Upper lobe of right lung (tissue), 1 donor: ENCODE measurements at places on chromosomes 2 and 18. TPM values are rescaled to one million over a fixed set of nuclear protein-coding genes. Genes with fewer than 3 reads are reported as not detected.

GRCh38 chr2:177466337-177467195, 74.0 kb downstream of the AGPS start:
- peaks cover 15% of the 10 kb centered on the region for H3K36me3 ChIP-seq
- H3K4me3 ChIP-seq = no peak overlapping the region
- H3K27ac ChIP-seq = no peak overlapping the region
- H3K4me1 ChIP-seq = no peaks in the 10 kb centered on the region
- no peak for DNase-seq

GRCh38 chr2:108612153-108612513, 77.9 kb downstream of the LIMS1 start:
- no peak for DNase-seq
- H3K4me1 ChIP-seq = peaks cover 59% of the 10 kb centered on the region
- no peaks in the 10 kb centered on the region for H3K27me3 ChIP-seq
- peak overlapping the region; percentile 91 for H3K27ac ChIP-seq
- H3K36me3 ChIP-seq = no peaks in the 10 kb centered on the region

GRCh38 chr2:151971301-151972051, 127.4 kb downstream of the CACNB4 start:
- no peak overlapping the region for H3K27ac ChIP-seq
- no peaks in the 10 kb centered on the region for H3K27me3 ChIP-seq
- DNase-seq = no peak
- no peaks in the 10 kb centered on the region for H3K36me3 ChIP-seq
- no peak overlapping the region for H3K4me3 ChIP-seq

DNA sequence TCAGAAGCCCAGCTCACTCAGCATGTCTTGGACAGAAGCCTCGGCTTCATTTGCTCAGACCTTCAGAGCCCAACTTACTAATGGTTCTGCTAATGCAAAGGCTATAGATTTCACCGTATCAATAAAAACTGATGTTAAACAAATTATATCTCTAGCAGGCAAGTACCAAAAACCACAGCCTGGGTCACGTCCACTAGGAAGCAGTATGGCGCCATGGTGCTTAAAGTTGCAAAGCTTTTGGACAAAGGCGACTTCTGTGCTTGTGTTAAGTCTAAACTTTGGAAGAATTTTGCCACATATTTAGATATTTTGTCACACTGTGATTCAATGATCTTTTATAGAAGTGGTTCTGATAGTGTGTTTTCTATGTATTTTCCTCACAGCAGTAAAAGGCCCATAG, 276.8 kb upstream of the PARD3B start:
- H3K36me3 ChIP-seq = no peaks in the 10 kb centered on the region
- H3K4me3 ChIP-seq = no peak overlapping the region
- H3K27me3 ChIP-seq = no peaks in the 10 kb centered on the region
- no peak for DNase-seq
- no peak overlapping the region for H3K27ac ChIP-seq
- H3K4me1 ChIP-seq = no peaks in the 10 kb centered on the region

DNA sequence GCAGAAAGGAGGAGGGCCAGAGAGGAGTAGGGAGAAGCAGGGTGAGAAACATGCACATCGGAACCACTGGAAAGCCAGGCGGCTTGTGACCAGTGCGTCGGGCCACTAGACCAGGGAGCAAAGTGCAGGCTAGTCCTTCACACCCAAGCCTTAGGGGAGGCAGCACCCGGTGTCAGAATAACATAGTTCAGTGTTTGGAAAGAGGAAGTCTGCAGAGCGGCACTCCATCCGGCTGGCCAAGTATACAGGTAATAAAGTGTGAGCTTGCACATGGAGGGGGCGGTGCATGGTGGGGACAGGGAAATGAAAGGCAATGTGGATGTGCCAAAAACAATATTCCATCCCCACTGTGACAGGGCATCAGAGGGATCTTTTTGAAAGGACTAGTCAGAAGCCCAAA, 69.7 kb downstream of the ZNF521 start:
- no peak overlapping the region for H3K27ac ChIP-seq
- no peak for DNase-seq
- no peaks in the 10 kb centered on the region for H3K36me3 ChIP-seq
- H3K27me3 ChIP-seq = no peaks in the 10 kb centered on the region
- no peaks in the 10 kb centered on the region for H3K4me1 ChIP-seq

- H3K27ac ChIP-seq = no peak overlapping the region
- H3K36me3 ChIP-seq = no peaks in the 10 kb centered on the region
- H3K27me3 ChIP-seq = no peaks in the 10 kb centered on the region
Measured at GRCh38 chr2:109726379-109727270, 67.5 kb upstream of the RGPD5 start.

- no peak for DNase-seq
- no peaks in the 10 kb centered on the region for H3K36me3 ChIP-seq
- H3K27ac ChIP-seq = no peak overlapping the region
- no peaks in the 10 kb centered on the region for H3K27me3 ChIP-seq
- H3K4me1 ChIP-seq = no peaks in the 10 kb centered on the region
Measured at GRCh38 chr18:53253789-53254188, 913.8 kb downstream of the DCC start.

DNA sequence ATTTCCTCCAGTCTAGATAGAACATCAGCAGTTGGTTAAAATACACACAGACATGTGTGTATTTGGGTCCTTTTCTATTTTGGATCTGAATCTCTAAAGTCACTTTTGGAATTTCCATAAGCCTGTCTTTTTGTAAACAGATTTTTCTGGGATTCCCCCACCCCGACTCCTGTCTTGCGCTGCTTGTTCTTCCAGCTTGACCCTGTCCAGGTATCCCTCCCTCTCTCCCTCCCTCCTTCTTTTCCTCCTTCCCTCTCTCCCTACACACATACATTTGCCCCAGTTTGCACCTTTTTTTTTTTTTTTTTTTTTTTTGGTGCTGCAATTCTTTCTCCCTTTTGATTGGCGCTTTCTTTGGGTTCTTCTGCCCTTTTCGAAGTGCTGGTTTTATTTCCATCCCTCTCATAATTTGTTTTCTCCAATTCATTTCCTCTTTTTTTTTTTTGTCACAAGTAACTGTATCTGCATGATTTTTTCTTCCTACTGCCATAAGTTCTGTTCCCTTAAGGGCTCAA, 114.8 kb upstream of the SERTAD2 start:
- H3K27ac ChIP-seq = peak overlapping the region; percentile 99
- no peaks in the 10 kb centered on the region for H3K36me3 ChIP-seq
- no peaks in the 10 kb centered on the region for H3K27me3 ChIP-seq
- peak overlapping the region; percentile 84 for H3K4me3 ChIP-seq
- H3K4me1 ChIP-seq = peaks cover 16% of the 10 kb centered on the region
- no peak for DNase-seq

- no peaks in the 10 kb centered on the region for H3K36me3 ChIP-seq
- H3K4me1 ChIP-seq = peaks cover 9% of the 10 kb centered on the region
- DNase-seq = no peak
- no peak overlapping the region for H3K4me3 ChIP-seq
- H3K27ac ChIP-seq = no peak overlapping the region
Measured at GRCh38 chr18:23245461-23245860, 110.2 kb downstream of the CABLES1 start.

DNA sequence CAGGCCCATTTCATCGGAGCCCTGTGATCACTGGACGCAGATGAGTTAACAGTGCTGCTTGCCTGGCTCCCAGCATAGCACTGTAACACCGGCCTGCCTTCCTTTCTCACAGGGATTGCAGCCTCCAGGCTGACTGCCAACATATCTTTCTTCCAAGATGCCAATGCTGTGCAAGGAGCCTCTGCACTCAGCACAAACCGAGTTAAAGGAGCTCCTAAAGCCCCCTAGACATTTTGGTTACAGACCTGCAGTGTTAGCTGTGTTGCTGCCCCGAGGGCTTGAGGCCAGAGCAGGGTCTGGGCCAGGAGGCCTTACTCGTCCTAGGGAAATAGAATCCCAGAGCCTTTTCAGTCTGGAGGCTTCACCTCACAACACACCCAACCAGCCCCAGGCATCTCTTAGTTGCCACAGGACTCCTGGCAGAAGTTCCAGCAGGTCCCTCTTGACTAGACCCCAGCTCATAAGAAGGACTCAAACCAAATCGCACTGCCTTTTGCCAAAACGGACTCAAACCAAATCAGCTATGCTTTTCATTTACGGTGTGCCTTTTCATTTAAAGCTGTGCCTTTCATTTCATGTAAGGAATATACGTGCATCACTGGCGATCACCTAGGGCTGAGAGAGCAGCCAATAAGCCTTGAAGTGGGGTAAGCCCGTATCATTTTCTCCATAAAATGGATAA, 58.4 kb upstream of the EML4 start:
- no peak overlapping the region for H3K27ac ChIP-seq
- peaks cover 33% of the 10 kb centered on the region for H3K4me1 ChIP-seq
- H3K4me3 ChIP-seq = no peak overlapping the region
- no peaks in the 10 kb centered on the region for H3K36me3 ChIP-seq

- H3K4me3 ChIP-seq = no peak overlapping the region
- no peaks in the 10 kb centered on the region for H3K27me3 ChIP-seq
- peaks cover 3% of the 10 kb centered on the region for H3K4me1 ChIP-seq
- H3K27ac ChIP-seq = no peak overlapping the region
- H3K36me3 ChIP-seq = no peaks in the 10 kb centered on the region
Measured at GRCh38 chr18:80244956-80245730, 2.2 kb downstream of the PARD6G start.

DNA sequence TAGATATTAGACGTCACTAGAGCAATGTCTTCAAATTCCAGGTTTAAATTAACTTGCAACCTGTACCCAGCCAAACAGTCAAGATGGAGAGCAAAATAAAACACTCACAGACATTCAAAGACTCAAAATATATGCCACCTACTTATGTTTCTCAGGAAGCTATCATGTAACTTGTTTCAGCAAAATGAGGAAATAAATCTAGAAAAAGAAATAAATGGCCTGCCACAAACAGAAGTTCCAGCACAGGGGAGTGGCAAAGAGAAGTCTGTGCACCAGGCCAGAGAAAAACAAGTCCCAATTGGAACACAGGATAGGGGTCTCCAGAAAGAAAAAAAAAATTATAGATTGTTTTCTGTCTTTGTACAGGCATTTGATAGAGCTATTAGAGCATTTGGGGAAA, 96.7 kb downstream of the LRP2 start:
- no peak overlapping the region for H3K4me3 ChIP-seq
- no peak overlapping the region for H3K27ac ChIP-seq
- no peaks in the 10 kb centered on the region for H3K27me3 ChIP-seq
- H3K4me1 ChIP-seq = no peaks in the 10 kb centered on the region
- H3K36me3 ChIP-seq = no peaks in the 10 kb centered on the region

- no peaks in the 10 kb centered on the region for H3K27me3 ChIP-seq
- no peak overlapping the region for H3K4me3 ChIP-seq
- no peaks in the 10 kb centered on the region for H3K36me3 ChIP-seq
- peaks cover 39% of the 10 kb centered on the region for H3K4me1 ChIP-seq
- no peak overlapping the region for H3K27ac ChIP-seq
Measured at GRCh38 chr18:75252136-75252535, 41.5 kb downstream of the TSHZ1 start.

- no peak overlapping the region for H3K4me3 ChIP-seq
- H3K27ac ChIP-seq = no peak overlapping the region
- no peaks in the 10 kb centered on the region for H3K27me3 ChIP-seq
- H3K4me1 ChIP-seq = no peaks in the 10 kb centered on the region
- H3K36me3 ChIP-seq = no peaks in the 10 kb centered on the region
Measured at GRCh38 chr2:65527451-65528240, 95.2 kb upstream of the SPRED2 start.

XRCC5 gene
- total RNA-seq = 178 TPM

ASPRV1 gene
- 2.1 TPM for total RNA-seq

SPATA3 gene
- not detected for total RNA-seq

WNT10A gene
- total RNA-seq = 0.90 TPM

PRKAG3 gene
- not detected for total RNA-seq

RESP18 gene
- total RNA-seq = not detected

HES6 gene
- 7.3 TPM for total RNA-seq

DOK6 gene
- total RNA-seq = 5.9 TPM

ALKAL2 gene
- total RNA-seq = 18.7 TPM

UGT1A3 gene
- not detected for total RNA-seq

CAPN14 gene
- total RNA-seq = 0.26 TPM

ACMSD gene
- total RNA-seq = not detected

EVX2 gene
- not detected for total RNA-seq

CRYBA2 gene
- not detected for total RNA-seq

SERPINB13 gene
- total RNA-seq = not detected

LRP2 gene
- 36.6 TPM for total RNA-seq

M1AP gene
- 1.4 TPM for total RNA-seq
